ENCODE measurements at places on chromosomes 12 and 14.

GRCh38 chr14:99318091-99318958, 46.3 kb upstream of the BCL11B start:
- DNase-seq = no peak

GRCh38 chr12:67091204-67091603, 178.0 kb upstream of the CAND1 start:
- peak; percentile 14 for DNase-seq

GRCh38 chr14:55964821-55965220, 153.4 kb upstream of the PELI2 start:
- DNase-seq = no peak

DNA sequence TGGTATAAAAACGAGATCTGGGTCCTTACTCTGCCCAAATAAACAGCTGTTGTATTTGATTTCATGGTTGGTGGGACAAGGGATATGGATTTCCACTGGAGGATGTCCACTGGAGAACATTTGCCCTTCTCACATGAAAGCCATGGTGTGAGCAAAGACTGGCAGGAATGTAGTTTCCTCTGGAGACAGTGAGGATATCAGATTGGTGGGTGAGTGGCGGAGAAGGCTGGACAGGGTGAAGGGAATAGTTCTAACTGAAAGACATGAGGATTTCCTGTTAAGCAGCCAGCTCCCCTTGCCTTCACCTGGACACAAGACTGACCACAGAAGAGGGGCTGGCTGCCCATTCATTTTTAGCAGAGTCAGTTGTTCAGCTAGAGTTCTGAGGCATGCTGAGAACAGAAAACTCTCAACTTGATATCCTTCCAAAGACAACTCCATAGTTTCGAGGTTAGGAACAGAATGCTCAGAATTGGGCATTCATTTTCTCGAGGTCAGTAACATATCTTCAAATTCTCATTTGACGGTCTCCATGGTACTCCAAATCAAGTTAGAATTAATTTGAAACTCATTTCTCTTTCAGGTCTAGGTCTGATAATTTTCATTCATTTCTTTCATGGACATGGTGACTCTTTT, 365.7 kb downstream of the LRIG3 start:
- no peak for DNase-seq

GRCh38 chr12:23099604-23100003, 474.6 kb downstream of the ETNK1 start:
- DNase-seq = no peak

- no peak for DNase-seq
Measured at GRCh38 chr12:81084811-81085350, 7.0 kb downstream of the ACSS3 start.

DNA sequence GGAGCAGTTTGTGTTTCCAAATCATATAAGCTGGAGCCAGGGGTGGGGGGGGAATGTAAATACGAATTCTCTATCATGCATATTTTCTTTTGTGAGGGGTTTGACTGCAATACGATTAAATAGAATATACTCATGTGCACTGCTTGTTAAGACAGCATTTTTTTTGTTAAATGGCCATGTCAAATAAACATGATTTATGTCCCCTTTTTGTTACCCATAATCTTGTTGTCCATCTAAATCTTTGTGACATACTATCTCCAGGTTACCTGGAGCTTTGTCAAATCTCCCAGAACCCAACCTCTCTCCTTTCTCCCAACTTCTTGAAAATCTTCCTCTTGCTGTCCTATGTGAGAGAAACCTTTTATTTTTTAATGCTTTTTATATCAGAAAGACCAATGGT, 233.1 kb downstream of the SLC25A21 start:
- DNase-seq = no peak

GRCh38 chr12:68866950-68867349, 59.0 kb downstream of the MDM2 start:
- DNase-seq = no peak

DNA sequence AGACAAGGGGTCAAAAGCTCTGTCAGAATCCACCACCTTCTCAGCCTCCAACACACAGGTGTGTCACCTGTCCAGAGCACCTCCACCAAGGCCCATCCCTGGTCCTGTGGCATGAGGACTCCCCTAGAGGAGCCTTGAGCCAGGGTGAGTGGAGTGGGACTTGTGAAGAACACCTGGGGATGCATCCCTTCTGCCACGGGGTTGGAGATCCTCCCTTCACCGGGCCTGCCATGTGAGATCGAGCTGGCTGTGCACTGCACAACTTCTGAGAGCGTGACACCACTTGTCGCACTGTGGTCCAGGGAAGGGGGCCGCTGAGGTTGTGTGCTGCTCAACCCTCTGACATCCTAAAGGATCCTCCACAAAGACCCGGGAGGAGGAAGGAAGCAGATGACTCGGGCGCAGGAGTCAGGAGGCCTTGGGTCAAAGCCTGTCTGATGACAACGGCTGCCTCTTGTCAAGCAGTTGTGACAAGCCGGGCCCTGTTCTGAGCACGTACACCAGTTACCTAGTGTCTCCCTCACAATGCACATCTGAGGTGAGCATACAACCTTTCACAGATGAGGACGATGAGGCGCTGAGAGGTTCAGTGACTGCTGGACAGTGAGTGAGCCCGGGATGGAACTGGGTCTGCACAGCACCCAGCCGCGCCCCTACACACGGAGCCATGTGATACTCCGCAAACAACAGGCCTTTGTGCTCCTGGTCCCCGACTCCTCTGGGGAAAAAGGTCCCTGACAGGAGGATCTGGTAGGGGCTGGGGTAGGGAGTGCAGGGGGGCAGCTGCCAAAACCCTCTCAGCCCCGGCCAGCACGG, 35.6 kb downstream of the CHGA start:
- DNase-seq = no peak

- no peak for DNase-seq
Measured at GRCh38 chr14:39673270-39673711, 241.1 kb upstream of the FBXO33 start.

DNA sequence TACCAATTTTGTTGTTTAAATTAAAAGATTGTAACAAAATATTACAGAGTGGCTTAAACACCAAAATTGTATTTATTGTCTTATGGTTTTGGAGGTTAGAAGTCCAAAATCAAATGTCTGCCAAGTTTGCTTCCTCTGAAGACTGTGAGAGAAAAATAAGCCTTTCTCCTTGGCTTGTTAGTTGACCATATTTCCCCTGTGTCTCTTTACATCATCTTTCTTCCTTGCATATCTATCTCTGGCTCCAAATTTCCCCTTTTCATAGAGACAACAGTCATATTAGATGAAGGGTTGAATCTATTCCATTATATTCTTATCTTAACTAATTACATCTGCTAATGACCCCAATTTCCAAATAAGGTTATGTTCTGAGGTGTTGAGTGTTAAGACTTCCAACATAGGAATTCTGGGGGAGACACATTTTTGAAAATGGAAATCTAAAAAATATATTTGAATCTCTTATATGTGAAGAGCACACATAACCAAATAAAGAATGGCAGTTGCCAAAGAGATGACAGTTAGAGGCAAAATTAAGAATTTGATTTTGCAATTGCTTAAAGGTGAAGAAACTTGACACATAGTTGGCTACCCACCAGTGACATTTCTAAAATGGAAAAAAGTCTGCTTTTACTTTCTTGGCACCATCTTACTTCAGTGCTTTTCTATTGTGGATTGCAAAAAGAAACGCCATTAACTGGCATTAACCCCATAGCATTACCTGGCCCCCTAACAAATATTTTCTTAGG, 407.2 kb downstream of the FSCB start:
- no peak for DNase-seq

DNA sequence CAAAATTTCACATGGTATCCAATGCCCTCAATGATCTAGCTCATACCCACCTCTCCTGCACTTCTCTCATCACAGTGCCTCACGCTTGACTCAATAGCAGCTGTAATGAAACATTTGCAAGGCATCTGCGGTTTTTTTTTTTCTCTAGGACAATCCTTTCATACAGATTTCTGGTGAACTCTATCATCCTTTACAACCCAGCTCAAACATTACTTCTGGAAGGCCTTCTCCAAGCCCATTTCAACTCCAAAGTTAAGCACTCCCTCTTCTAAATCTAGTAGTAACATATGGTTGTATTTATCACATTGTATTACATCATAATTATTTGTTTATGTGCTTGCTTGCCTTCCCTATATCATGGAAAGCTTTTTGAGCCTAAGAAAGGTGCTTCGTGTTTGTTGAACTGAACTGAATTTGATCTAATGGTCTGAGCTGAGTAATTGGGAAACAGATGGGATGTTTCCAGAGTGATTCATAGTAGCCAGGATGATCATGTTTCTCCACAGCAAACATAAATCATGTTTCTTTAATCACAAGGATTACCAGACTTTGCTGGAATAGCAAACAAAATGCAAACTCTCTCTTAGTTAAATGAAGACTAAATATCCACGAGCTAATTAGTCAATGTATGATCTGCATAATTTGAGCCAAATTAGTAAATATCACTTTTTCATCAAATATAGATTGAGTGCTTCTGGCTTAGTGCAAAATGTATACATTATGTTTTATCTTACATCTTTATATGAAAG, 14.3 kb downstream of the CFL2 start:
- DNase-seq = no peak

GRCh38 chr12:48119834-48120195, 651 bp downstream of the PFKM start:
- no peak for DNase-seq

DNA sequence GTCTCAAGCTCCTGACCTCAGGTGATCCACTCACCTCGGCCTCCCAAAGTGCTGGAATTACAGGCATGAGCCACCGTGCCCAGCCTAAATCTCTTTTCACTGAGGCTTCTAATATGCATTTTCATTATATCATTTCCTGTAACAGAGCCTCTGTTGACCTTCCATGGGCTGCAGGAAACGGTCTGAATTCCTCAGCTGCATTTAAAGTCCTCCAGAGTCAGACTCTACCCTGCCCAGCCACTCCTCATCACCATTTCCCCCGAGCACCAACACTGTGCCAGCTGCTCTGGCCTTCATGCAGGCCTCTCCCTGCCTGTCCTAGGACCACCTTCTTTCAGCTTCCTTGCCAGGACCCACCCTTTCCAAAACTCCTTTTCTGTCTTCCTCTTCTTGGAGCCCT, 9.8 kb upstream of the NFKBIA start:
- DNase-seq = no peak

DNA sequence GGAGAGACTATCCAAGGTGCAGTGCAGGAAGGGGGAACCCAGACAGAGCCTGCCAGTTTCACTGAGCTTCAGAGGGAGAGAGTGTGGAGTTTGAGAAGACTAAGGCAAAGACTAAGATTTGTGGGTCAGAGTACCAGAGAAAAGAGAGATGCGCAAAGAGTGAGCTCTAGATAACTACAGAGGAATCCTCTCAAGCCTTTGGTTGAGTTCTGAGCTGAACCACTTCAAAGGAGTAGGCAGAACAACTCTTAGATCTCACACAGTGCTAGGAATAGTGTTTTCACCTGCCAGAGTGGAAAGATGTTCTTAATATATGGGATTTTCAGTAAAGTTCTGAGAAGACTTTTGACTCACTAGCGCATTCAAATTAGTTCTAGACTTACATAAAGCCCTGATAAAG, 10.7 kb upstream of the M6PR start:
- DNase-seq = no peak

- DNase-seq = no peak
Measured at GRCh38 chr14:96117960-96118359, 78.8 kb downstream of the C14orf132 start.

DNA sequence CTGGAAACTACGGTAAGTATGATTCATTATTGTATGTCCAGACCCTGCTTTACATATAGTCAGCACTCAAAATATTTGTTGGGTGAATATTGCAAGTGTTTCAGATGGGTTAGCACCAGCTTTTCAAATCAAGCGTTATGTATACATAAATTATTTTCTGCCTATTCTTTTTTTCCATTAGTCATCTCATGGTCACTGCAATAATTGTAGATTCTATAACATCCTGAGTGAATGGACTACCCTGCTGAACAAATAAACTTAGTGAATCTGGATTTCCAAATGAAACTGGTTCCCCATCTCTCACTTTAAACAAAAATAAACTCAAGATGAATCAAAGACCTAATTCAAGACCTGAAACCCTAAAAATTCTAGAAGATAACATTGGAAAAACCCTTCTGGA, 152.3 kb downstream of the DIO2 start:
- no peak for DNase-seq

- DNase-seq = no peak
Measured at GRCh38 chr14:75244121-75244520, 34.5 kb upstream of the FOS start.

DNA sequence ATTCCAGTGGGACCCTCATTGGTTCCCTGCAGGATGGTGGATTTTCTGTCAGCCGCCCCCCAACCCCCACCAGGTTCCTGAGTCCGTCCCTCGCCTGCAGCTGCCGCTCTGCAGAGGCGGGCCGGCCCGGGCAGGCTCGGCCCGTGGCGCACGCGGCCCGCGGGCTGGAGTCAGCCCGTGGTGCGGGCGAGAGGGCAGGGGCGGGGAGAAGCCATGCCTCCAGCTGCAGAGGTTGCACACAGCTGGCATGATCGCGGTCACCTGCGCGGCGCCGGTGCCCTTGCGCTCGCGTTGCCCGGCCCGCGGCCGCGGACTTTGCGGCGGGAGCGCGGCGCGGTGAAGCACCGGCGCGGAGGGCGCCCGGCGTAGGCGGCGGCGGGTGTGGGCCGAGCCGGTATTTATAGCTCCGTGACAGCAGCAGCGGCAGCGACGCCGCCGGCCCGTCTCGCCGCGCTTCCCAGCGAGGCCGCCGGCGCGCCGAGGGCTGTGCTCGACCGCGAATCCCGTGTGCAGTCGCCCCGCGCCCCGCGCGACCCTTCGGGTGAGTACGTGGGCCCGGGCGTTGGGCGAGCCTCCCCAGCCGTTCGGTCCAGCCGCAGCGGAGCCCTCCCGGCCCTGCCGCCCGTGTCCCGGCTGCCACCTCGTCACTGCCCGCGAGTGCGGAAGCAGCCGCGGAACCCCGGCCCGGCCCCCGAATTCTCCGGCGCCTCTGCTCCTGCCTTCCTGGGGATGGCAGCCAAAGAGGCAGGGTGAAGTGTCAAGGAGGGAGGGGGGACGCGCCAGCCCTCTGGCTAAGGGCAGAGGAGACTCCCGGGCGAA, at the start of gene TMEM117:
TSS of gene TMEM117 (plus strand) at position 426 of the 819 bp plus-strand sequence.
- DNase-seq = peak; percentile 80

DNA sequence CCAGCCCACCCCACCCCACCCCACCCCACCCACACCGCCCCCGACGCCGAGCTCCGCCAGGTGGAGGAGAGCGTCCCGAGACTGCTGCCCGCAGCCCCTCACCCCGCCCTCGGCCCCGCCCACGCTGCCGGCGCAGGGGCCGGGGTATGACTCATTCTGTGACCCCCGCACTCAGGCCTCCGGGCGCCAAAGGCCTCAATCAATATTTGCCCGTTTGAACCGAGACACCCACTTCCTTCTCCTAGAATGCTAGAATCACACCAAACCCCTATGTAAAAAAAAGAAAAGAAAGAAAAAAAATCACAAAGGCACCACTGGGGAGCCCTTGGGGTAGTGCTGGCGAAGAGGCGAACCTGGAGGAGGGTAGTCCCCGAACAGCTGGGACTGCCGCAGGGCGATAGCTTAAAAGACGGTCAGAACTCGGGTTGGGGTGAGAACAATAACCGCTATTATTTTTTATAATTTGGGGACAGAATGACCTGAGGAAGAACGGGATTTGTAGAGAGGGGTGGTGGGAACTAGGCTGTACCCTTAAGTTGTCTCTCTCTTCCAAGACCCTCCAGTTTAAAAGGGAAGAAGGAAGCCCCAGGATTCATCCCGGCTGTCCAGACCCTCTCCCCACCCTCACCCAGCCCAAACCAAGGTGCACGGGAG, 894 bp downstream of the KRT8 start:
- peak; percentile 69 for DNase-seq

All from lung (tissue), 17 donors.